ENCODE measurements at places on chromosomes 13 and 19. TPM values are rescaled to one million over a fixed set of nuclear protein-coding genes. Genes with fewer than 3 reads are reported as not detected.

DNA sequence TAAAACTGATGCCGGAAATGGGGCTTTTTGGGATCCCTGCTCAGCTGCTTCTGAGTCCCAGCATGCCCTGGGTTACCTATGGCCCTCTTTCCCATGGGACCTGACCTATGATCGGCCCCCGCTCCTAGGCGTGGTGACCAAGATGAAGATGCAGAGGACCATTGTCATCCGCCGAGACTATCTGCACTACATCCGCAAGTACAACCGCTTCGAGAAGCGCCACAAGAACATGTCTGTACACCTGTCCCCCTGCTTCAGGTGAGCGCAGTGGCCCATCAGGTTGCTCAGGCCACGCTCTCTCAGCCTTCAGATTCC lies 1.5 kb downstream of the RPS11 start:
- H3K36me3 ChIP-seq: peaks cover 28% of the 10 kb centered on the region
- H3K27ac ChIP-seq: no peak overlapping the region
- DNase-seq: no peak

ZNF729 gene
- total RNA-seq: not detected

ZNF808 gene
- 7.6 TPM for total RNA-seq

ASPDH gene
- 57.7 TPM for total RNA-seq
